Globus pallidus (tissue), 1 donor: ENCODE measurements at places on chromosomes 4 and X.

DNA sequence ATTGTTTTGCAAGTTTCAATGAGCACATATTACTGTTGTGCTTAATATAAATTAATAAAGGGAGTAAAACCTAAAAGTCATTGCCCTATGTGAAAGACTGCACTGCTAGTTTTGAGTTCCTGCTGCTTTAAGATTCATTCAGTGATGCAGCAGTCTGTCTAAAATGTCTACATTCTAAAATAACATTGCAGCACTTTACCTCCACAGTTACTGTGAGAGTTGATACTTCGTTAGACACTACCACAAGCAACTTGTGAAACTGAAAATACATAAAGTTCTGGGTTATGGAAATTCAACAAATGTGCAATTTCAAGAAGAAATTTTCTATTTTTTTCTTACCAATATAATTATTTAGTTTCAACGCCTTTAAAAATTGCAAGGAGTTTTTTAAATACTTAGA, 1175.2 kb upstream of the DIAPH2 start:
- DNase-seq, result no peak

GRCh38 chr4:99099311-99099710, 10.7 kb upstream of the ADH5 start:
- DNase-seq, result no peak

- DNase-seq, result no peak
Measured at GRCh38 chrX:14497184-14497666, 32.1 kb upstream of the GLRA2 start.

DNA sequence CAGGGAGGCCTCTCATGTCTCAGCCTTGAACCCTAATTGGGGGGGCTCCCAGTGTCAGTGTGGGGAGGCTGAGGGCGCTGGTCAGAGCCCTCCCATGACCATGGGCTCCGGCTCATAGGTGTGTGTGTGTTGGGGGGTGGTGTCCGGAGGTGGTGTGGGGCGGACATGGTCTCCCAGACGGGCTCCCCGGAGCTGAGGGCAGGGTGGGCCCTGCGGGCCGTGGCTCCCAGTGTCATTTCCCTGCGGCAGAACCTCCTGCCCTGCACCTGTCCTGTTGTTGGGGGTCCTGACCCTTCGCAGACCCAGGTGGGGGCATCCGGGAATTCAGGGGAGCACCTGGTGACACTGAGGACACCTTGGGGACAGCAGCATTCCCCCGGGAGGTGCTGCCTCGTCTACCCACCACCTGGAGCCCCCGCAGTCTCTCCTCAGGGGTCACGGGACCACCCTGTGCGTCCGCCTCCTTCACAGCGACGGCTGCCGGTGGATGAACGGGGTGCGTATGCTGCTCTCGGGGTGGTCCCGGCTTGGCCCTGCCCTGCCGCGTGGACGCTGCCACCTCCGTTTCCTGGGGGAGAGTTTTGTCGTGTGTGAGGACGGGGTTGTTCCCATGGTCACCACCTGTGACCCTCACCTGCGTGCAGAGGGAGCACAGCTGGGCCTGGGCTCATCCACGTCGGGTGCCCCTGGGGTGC, 14.5 kb upstream of the GTPBP6 start:
- no peak for DNase-seq

GRCh38 chr4:4787421-4787820, 72.0 kb upstream of the MSX1 start:
- DNase-seq, result no peak

DNA sequence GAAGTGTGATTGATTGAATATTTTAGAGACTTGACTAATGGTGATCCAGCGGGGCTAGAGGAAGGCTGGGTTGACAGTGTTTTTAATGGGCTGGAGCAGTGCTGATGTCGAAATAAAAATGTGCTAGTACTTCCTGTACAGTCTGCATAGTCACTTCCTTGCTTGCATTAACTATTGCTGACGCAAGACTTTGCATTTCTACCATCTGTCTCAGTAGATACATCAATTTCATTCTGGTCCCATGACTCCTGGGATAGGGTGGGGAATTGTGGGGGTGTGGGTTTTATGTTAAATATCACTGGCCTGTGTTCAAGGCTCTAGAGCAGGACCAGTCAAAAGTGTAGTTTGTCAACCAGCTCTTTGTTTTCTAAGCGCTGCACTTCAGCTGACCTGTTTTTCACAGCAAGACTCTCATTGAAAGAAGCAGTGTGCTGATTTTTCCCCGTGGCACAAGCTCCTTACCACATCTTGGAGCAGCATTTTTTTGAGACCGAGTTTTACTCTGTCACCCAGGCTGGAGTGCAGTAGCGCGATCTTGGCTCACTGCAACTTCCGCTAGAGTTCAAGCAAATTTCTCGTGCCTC, 35.2 kb upstream of the PHEX start:
- DNase-seq, result peak; percentile 23

- DNase-seq, result no peak
Measured at GRCh38 chrX:95945528-95945927, 739.1 kb upstream of the DIAPH2 start.

DNA sequence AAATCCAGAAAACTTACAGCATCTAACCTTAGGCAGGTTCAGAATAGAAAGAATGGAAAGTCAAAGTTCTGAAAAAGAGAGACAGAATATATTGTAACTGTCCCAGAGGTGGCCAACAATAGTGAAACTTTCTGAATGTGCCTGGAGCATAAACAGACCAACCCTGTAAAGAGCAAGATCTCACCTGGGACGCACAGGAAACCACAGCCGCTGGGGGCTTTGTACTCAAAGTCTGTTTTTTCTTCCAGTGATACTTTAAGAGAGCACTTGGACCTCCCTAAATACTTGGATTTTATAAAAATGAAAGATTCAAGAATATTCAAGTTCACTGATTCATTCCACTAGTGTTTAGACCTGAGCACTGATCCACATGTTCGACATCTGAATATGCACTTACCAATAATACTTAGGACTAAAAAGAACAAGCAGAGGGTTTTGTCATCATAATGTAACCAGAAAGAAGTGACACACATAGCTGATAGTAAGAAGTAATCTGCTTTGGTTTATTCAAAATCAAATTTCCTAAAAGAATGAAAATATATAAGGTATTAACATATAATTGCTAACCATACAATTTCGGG, 35.3 kb downstream of the ARAP2 start:
- DNase-seq, result no peak

DNA sequence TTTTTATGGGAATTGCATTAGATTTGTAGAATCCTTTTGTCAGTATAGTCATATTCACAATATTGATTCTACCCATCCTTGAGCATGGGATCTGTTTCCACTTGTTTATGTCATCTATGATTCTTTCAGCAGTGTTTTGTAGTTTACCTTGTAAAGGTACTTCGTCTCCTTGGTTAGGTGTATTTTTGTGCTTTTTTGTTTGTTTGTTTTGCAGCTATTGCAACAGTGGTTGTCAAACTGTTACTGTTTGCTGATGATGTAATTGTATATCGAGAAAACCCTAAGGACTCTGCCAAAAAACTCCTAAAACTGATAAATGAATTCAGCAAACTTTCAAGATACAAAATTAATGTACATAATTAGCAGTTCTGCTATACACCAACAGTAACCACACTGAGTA, 127.9 kb upstream of the AR start:
- DNase-seq, result no peak

GRCh38 chr4:147108409-147108808, 162.7 kb upstream of the TTC29 start:
- no peak for DNase-seq

DNA sequence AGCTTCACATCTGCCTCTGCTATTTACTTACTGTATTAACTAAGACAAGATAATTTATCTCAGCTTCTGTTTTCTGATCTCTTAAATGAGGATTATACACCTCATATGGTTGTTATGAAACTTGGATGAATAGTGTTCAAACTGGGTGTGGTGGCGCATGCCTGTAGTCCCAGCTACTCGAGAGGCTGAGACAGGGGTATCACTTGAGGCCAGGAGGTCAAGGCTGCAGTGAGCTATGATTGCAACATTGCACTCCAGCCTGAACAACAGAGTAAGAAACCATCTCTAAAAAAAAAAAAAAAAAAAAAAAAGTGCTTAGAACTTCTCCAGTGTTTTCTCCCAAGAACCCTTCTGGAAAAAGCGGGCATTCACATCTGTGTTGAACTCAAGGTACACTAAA, 19.8 kb upstream of the KLF3 start:
- DNase-seq, result no peak

DNA sequence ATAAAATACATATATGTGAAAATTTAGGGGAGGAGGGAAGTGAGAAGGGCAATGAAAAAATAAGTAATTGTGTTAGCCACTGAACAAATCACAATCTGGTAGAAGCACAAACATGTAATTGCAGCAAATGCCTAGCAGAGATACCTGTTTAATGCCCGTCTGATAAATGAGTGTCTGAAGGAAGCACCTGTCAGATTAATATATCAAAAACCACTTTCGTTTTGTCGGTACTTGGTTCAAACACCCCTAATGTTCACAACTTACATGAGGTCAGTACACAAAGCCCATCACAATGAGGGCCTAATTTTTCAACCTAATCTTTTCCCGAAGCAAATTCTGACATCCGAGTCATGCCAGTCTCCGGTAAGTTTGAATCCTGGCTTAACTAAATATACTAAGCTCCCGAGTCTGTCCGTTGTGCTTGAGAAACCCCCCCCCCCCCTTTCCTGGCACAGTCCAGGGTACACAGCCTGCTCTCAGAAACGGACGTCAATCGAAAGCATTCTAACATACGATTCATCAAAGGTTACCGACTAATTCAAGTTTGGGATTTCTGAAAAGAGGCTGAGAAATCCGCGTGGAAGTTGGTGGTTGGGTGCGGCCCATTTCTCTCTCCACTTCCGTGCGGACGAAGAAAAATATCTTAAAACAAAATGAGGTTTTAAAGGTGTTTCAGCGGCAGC, 758 bp downstream of the SDAD1 start:
- DNase-seq, result no peak

- no peak for DNase-seq
Measured at GRCh38 chr4:101695176-101695575, 95.4 kb upstream of the BANK1 start.

DNA sequence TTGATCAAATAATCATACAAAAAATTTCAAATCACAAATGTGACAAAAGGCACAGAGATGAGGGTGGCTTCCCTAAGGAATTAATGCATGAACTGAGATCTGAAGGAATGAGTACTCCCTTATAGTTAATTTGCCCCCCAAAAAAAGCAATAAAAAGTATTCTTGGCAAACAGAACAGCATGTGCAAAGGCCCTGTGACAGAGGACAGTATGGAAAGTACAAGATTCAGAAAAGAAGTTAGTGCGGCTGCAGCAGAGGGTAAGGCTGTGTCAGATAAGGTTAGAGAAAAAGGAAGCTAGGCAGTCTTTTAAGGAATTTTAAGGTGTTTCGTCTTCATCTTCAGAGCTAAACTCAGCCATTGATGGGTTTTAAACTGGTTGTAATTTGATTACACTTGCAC, 7.4 kb downstream of the DDX60L start:
- no peak for DNase-seq

GRCh38 chr4:184838249-184839074, 12.7 kb upstream of the ACSL1 start:
- no peak for DNase-seq
